NCI-H1930 (cell line): ENCODE measurements at places on chromosomes 5 and 9.

- no peak for DNase-seq
Measured at GRCh38 chr5:60143942-60144549, 250.5 kb upstream of the PDE4D start.

- no peak for DNase-seq
Measured at GRCh38 chr5:81300921-81301270, 491 bp upstream of the ZCCHC9 start.

DNA sequence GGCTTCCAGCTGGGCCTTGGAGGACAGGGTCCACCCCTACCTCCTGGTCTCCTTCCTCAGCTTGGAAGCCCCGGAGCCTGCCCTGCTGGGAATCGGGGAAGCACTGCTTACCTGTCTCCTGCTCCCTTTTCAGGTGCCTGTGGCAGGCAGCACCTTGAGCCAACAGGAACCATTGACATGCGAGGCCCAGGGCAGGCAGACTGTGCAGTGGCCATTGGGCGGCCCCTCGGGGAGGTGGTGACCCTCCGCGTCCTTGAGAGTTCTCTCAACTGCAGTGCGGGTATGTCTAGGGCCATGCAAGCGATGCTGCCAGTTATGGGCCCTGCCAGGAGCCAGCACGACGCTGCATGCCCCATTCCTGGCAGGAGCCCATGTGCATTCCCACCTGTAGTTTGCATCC, 3.8 kb upstream of the CACFD1 start:
- DNase-seq, result no peak

- DNase-seq, result no peak
Measured at GRCh38 chr5:22643356-22643755, 209.8 kb downstream of the CDH12 start.

DNA sequence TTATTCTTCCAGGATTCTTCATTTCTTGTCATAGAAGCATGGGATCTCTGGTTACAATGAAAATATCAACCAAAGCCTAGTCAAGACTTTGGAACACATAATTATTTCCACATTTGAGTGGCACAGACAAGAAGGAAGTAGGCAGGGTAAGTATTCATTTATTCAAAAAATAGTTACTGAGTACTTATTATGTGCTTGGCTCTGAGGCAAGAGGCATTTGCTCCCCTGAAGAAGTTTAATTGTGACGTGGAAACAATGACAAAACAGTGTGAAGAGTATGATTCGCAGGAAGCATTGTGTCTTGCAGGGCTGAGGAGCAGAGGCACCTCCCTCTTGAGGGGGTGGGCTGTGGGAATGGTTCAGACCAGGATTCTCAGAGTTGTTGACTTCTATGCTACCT, 45.0 kb upstream of the TNFSF15 start:
- no peak for DNase-seq

DNA sequence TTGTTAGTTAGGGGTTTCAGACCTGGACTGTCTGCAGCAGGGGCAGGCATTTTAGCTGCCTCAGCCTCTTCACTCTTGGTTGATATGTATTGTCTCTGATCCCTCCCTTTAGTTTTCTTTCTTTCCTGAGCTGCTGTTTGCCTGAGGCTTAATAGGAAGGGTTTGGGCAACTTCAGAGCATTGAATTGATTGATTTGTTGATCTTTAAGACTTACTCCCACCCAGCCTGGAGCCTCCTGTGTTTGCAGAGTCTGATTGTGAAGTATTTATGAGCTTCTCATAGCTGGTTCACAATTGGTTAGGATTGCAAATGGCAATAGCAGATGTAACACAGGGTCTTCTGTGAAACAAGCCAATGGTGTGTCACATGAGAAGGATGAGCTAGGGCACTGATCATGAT, 671.8 kb upstream of the SEMA6A start:
- DNase-seq, result no peak

DNA sequence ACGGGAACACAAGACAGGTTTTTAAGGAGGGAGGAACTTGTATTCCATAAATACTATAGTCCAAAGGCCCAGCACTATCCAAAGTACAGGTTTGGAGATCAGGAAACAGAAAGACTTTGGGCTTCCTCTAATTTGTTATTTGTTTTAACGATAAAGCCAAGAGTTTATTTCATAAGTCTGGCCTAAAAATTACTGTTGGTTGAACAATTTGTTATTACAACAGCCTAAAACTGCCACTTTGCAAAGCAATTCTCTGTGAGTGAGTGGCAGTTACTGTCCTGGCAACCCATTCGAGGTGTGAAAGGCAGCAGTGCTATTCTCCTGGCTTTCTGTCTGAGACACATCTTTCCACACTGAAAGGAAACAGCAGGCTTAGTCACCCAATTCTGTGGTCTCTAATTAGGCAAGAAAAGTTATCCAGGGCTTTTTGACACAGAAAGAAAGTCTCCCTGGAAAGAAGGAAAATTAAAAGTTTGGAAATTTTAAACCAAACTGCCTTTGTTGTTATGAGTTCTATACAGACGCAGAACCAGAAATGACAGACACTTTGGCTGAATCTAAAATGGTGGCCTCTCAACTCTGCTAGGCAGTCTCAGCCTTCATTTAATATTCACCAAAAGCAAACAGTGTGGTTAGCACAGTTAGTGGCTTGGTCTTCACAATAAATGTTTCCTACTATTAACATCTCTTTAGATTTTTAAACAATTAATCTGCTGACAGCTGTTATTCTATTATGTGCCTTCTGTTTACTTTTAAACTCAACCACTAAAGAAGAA, 33.9 kb downstream of the PSMB7 start:
- no peak for DNase-seq

DNA sequence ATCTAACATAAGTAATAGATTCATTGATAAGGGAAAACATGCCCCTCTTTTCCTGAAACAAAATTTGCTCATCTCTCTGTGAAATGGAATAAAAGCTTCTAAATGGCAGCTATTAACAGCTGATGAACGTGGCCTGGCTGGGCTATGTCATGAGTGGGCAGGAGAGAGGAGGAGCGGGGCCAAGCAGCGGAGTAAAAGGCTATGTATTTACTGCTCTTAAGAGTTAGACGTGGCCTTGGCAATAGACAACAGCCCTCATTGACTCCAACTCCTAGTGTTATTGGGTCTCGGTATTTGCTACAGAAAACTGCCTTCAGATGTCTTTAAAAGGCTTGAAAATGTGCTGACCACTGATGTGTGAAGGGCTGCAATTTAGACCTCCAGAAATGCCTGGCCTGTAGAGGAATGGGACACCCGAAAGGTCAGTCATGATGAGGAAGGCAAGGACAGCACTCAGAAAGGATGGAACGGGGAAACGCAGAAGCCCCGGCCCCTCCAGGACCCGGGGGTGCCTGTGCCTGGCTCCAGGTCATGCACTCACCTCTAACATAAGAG, 116.8 kb downstream of the PDZD2 start:
- no peak for DNase-seq

DNA sequence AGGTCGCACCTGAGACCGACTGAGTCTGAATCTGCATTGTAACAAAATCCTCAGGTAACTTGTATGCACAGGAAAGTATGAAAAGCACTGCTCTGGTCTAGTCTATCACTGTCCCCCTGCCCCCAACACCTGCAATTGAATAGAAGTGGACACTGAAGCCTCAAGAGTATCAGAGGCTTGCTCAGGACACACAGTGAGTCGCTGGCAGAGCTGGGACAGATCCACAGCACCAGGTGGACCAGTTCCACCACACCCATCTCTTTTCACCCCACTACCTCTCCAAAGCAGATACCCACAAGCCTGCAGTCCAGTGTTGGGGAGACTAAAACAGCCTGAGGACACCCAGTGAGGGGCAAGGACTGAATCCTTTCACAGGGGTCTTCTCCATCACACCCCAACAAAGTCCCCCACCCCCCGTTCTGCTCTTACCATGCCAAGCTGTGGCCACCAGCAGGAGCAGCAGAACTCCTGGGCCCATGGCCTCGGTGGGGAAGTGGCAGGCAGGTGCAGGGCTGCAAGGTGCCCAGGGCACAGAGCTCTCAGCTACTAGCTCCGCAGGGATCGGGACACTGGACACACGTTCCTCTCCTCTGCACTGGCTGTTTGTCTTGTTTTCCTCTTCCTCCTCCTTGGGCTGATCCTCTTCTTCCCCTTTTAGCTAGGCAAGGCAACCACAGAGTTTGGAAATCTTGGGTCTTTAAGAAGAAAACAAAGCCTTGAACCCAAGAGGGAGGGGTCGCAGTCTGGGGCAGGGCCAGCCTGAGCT, at the start of gene CSF1R:
TSS of gene CSF1R (minus strand) at position 605 of the 766 bp plus-strand sequence. CDS start at position 478, 127 bp downstream.
- no peak for DNase-seq

DNA sequence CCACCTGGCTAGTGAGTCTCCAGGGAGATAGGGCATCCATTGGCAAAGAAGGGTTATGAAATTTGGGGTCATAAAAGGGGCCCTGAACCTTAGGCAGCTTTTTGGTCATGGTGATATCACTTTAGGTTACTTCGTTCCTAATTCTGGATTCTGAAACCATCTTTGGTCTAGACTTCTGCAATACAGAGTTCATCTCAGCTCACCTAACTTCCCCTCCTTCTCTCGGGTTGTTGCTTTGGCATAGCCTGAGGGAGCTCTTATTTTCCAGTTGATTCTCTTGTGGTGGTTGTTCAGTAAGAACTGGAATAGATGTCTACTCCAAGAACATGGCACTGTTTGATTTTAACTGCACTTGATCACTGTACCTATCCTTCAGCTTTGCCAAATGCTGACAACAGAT, 148.9 kb upstream of the RUSC2 start:
- no peak for DNase-seq

DNA sequence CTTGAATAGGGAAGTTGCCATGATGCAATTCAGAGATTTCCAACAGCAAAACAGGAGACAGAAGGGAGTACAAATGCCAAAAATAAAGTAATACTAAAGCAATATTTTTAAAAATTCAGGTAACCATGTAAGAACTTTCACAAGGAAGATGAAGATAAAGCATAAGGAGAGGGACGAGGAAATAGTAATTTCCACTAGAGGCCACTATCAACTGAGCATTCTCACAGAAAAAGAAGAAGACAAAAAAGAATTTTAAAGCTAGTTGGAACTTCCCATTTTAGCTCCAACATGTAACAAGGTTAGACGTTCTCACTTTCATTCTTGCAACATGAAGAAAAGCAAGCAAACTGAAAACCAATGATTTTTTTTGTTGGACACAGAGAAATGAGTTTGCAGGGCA, 779.9 kb upstream of the CDH6 start:
- no peak for DNase-seq
